G401 (cell line): ENCODE measurements at places on chromosomes 1 and 21.

DNA sequence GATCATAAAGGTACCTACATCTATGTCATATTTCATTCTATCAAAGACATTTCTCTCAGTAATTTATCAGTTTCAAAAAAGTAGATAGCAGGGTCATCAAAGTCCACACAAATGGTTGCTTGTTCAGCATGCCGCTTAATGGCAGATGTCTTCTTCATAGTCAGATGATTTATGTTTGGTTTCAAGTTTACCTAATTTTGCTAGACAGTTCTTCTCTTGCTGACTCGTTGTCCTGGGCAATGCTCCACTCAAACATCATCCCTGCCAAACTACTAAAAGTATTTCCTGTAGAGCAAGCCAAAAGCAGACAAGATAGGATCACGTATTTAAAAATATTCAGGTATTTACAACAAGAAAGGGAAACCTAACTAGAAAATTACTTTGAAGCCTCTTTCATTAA, 13.6 kb downstream of the NUP210L start:
- DNase-seq = no peak

DNA sequence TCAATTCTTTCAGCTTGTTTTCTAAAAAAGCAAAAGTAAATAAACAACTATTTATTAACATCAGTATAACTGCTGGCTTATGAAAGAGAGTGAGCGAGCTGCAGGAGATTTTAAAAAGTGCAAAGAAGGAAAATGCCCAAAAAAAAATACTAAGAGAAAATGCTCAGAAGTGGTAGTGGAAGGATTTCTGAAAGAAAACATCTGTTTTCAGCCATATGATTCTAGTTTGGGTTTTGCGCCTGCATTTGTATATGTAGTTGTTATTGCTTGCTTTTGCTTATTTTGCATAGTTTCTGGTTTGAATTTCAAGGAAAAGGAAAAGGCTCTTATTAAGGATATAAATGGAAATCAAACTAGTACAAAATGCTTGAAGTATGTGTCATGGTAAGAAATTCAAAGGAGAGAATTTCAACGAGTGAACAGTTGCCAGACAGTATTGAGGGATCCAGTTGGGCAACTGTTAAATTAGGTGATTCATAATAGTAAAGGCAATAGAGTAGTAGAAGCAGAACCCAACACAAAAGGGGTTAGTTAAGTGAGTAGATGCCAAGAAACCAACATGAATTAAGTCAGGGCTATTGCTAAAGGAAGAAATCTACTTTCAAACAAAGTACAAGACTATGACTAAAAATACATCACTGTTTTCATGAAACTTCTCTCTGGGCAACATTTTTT, 1.2 kb downstream of the GBP5 start:
- DNase-seq = no peak

- no peak for DNase-seq
Observed at GRCh38 chr1:203196371-203196770, 9.9 kb upstream of the CHI3L1 start.

DNA sequence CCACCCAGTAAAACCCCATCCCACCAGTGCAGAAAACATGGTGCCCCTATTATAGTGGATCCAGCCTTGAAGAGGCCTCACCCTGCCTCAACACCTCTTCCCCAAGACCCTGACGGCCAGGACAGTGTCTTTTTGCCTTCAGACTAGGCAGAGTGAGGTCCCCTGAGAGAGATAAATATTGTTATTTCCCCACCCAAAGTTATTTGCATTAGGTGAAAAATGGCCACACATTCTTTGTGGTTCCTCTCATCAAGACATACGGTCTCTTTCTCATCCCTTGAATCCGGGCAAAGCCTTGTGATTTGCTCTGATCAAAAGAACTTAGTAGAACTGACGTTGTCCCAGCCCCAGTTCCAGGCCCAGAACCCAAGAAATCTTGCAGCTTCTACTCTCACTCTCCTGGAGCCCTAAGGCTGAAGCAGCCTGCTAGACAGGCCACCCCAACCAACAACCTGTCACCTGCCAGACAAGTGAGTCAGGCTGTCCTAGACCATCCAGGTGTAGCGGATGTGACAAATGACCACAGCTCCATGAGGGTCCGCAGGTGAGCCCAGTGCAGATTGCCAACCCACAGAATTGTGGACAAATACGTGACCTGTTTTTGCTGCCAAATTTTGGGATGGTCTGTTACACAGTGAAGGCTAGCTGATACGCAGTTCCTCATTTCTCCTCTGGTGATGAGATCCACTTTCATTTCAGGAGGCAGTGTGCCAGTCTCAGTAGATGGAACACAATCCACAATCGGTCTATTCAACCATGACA, 8.1 kb upstream of the SSU72 start:
- DNase-seq = no peak

DNA sequence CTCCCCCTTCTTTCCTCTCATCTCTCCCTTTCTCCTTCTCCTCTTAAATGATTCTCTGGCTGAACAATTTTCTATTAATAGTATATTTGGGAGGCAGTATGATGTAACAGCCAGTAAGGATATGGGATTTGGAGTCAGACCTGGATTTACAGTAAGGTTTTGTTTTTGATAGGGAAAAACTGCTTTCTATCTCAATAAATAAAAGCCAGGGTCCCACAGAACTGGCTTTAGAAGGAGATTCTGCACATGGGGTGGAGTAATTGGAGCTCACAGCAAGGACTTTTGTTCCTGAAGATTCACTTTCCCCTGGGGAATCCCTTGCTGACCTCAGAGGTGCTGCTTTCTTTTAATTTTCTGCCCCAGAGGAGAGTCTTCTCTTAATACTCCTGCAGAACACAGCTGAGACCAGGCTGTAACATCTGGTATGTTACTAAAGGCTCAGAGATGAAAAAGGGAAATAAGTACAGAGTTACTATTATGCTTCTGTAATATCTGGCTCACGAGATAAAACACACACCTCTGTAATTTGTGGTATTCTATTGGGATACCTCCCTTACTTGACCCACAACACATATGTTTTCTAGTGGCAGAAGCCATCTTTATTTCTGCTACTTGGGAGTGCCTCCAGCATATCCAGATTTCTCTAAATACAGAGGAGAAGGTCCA, 13.4 kb downstream of the EPB41 start:
- DNase-seq = peak; percentile 22

GRCh38 chr1:203662821-203663220, 36.2 kb downstream of the ATP2B4 start:
- DNase-seq = no peak

DNA sequence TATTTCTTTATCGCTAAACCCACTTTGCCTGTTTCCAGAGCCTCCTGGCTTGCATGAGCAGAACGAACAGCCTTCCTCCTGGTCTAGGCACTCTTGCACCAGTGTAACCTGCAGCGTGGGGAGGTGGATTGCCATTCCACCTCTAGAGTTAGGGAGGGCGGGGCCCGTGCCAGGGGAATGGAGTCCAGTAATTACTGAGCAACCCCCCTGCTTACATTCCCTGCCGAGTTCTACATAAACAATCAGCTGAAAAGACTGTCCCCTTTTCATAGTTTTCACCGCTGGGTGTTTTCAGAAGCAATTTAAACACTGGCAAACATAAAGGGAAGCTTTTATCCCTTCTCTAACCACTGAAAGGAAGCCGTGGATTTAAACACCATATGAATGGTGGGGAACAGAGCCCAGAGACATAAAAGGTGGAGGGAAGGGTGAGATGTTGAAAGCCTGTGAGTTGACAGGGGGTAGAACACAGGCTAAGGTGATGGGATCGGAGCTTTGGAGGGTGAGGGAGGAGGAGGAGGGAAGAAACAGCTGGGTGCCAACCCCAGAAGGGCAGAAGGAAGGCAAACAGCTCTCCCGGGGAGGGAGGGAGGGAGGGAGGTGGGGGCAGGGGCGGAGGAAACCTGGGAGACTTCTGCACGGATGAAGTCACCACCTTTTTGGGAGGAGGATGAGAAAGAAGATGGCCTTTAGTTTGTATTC, 68.0 kb upstream of the WDR26 start:
- peak; percentile 5 for DNase-seq

DNA sequence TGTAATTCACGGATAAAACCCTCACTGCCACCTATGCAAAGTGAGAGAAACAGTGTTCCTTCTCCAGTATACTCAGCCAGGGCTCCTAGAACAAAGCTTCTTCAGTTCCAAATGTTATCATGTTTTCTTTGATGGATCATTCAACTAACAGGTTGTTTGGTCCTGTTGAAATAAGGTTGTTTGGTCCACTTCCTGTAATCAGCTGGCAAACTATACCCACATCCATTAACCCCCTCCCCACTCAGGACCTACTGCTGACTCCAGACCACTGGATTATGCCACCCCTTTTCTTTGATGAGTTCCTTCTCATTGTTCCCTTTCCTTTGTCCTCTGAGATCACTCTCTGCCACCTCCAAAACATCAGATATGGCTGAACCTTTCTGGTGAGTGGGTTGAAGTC, 267.7 kb upstream of the USP25 start:
- DNase-seq = no peak

DNA sequence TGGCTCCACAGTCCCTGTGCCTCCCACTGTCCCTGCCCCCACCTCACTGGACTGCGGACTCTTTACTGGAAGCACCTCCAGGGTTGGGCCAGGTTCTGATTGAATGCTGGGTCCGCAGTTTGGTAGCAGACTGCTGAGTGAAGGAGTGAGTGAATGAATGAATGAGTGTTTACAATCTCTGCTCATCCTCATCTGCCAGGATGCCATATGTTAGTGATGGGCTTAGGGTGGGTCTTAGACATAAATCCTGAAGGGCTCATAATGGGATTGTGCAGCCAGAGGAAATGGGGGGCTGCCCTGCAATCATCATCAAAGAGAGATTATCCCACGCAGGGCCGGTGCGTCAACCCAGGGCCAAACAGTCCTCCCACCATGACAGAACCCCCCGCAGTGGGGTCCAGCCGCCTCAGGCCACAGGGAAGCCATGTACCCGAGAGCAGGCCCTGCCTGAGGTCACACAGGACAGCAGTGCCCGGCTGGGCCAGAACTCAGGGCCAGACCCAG, 26.1 kb downstream of the SLC1A7 start:
- no peak for DNase-seq

- DNase-seq = no peak
Observed at GRCh38 chr1:33895976-33896375, 32.1 kb downstream of the HMGB4 start.

GRCh38 chr1:109521002-109521951, 11.8 kb upstream of the AMIGO1 start:
- DNase-seq = no peak

DNA sequence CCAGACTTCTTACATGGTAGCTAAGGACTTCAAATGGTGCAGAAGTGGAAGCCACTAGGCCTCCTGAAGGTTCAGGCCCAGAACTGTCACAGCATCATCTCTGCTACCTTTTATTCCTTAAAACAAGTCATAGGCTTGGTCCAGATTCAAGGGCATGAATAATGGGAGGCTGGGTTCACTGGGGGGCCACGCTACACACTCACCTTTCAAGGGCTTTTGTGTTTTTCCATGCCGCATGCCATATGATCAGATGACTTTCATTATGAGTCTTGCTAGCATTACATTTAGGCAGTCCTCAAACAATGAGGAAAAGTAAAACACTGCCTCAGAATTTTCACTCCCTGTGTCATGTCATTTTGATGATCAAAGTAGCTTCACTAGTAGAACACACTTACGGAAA, 83.4 kb downstream of the VPS26C start:
- DNase-seq = no peak

- DNase-seq = no peak
Observed at GRCh38 chr1:88916883-88917282, 25.5 kb upstream of the GTF2B start.

GRCh38 chr1:81142099-81142826, 658.5 kb upstream of the ADGRL2 start:
- no peak for DNase-seq

- no peak for DNase-seq
Observed at GRCh38 chr21:29219165-29219770, 79.5 kb upstream of the BACH1 start.

GRCh38 chr1:93395195-93395594, 49.5 kb downstream of the DR1 start:
- no peak for DNase-seq

DNA sequence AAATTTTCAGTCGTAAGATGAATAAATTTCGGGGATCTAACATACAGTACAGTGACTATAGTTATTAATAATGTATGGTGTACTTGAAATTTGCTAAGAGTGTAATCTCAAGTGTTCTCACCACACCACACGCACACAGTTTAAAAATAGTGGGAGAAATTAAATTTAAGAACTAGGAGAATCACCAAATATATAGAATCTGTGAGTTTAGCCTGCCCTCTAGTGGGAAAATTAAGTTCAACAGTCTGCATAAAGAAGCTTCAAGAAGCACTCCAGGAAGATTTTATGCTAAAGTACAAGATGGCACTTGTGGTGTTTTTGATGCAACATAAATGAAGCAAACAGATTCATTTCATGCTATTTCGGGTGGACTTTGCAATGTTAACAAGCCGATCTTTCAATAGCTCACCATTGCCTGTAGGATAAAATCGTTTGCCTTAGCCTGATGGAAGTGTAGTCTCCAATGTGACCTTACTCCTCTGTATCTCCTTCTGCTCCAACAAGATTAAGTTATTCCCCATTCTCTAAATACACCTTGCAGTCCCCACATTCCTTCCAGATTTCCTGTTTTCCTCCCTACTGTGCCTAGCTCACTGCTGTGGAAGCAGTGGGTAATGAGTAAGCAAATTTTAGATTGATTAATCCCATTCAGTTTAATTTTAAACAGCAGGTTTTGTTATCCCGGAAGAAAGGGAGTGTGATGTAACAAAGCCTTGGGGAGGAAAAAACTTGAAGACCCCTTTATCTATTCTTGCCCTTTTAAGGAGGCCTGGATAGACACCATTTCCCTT, 8.7 kb upstream of the PIK3C2B start:
- peak; percentile 87 for DNase-seq

DNA sequence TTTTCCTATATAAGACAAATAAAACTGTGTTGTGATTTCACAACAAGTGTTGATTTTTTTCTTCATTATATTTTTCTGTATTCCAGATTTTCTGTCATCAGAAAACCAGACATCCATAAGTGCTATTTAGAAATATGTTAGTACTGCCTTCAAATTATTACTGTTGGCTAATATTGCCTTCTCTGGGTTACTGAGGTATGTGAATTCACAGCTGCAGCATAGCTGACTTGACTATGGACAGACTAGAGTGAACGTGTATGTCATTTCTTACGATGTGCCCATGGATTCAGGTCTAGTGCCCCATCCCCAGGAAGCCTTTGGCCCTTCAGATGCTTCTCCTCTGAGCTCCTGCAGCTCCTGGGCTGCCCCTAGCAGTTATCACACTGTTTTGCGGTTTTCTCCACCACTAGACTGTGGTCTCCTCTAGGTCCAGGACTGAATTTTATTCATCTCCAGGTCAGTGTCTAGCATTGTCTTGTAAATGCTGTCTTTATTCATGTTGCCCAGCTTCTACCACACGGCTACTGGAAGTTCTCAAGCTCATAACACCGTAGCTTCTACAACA, 118.5 kb downstream of the FGGY start:
- DNase-seq = no peak

GRCh38 chr1:65056866-65057265, 90.5 kb upstream of the JAK1 start:
- DNase-seq = no peak

- DNase-seq = peak; percentile 86
Observed at GRCh38 chr1:33996281-33996680, 132.4 kb downstream of the HMGB4 start.

GRCh38 chr1:117902944-117903343, 26.5 kb downstream of the GDAP2 start:
- no peak for DNase-seq
